Renal cortex interstitium (tissue), 15 donors: ENCODE measurements at places on chromosomes 11 and 22.

DNA sequence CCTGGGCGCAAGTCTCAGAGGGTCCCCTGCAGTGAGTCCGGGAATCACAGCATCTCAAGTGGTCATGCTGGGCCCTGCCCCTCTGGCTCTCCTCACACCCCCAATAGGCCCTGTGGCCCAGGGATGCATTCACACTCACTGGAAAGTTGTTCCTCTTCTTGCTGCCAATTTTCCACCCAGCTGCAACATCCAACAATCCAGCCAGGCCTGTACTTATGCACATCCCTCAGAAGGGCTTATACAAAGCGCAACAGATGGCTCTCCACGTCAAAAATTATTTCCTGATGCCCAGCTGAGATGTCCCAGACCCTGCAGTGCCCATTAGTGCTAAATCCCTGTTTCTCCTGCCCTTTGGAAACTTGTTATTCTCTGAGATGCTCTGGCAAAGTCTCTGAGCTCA lies 407.8 kb upstream of the NARS2 start:
- DNase-seq = no peak

- no peak for DNase-seq
These were observed 14.2 kb upstream of the APOL6 start for GRCh38 chr22:35634015-35634414.

GRCh38 chr22:38467904-38468442 lies at the start of gene KDELR3:
Gene KDELR3 (plus strand): TSS chr22:38468096. CDS start chr22:38468234, 138 bp downstream.
- DNase-seq = no peak

- DNase-seq = no peak
These were observed 59.7 kb upstream of the CHST1 start for GRCh38 chr11:45725121-45725520.

GRCh38 chr11:128302425-128303186 lies 284.8 kb downstream of the ETS1 start:
- no peak for DNase-seq

- no peak for DNase-seq
These were observed 25.4 kb downstream of the SIK3 start for GRCh38 chr11:117072517-117073461.

DNA sequence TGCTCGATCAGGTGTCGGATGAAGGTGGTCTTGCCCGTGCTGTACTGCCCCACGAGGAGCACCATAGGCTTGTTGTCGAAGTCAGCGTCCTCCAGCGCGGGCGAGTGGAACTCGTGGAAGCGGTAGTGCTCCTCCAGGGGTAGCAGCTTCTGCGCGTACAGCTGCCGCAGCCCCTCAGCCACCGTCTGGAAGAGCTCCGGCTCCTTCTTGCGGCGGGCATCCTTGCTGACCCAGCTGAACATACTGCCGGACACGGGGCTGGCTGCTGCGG lies 263 bp downstream of the EHD1 start:
- DNase-seq = no peak

- DNase-seq = no peak
These were observed 22.4 kb downstream of the TRMU start for GRCh38 chr22:46357711-46358520.

DNA sequence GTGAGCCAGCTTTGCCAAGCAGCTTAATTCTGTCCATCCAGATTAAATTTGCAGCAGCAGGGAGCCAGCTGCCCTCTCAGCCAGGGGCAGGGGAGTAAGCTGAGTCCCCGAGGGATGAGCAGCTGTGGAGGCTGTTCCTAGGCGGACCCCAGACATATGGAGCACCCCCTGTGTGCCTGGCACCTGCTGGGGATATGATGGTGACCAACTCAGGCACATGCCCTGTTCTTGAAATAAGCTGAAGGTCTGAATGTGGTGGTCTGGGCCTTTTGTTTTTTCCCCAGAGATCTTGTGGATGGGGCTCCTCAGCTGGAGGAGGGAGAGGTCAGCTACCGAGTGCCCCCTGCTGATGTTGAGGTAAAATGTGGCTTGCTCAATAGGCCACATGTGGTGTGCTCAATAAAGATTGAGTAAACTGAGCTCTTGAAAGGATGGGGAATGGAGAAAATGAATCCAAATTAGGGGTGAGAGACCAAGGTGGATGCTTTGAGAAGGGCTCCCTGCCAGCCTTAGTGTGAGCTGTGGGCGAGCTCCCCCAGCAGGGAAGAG lies 103.3 kb upstream of the NNMT start:
- DNase-seq = no peak

DNA sequence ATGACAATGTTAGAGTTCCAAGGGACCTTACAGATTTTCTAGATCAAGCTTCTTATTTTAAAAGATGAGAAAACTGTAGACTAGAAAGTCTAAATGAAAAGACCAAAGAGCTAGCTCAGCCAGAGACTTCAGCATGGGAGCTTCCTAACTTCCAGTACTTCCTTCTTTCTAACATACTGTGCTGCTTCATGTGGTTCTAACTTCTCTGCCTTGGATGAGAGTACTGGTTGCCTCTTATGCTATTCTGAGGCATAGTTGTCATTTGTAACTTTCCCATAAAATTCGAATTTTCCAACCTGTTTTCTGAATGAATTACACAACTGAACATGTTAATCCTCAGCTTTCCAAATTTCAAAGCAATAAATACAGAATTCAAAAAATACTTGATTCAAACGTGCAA lies 1.8 kb downstream of the MTMR2 start:
- no peak for DNase-seq

DNA sequence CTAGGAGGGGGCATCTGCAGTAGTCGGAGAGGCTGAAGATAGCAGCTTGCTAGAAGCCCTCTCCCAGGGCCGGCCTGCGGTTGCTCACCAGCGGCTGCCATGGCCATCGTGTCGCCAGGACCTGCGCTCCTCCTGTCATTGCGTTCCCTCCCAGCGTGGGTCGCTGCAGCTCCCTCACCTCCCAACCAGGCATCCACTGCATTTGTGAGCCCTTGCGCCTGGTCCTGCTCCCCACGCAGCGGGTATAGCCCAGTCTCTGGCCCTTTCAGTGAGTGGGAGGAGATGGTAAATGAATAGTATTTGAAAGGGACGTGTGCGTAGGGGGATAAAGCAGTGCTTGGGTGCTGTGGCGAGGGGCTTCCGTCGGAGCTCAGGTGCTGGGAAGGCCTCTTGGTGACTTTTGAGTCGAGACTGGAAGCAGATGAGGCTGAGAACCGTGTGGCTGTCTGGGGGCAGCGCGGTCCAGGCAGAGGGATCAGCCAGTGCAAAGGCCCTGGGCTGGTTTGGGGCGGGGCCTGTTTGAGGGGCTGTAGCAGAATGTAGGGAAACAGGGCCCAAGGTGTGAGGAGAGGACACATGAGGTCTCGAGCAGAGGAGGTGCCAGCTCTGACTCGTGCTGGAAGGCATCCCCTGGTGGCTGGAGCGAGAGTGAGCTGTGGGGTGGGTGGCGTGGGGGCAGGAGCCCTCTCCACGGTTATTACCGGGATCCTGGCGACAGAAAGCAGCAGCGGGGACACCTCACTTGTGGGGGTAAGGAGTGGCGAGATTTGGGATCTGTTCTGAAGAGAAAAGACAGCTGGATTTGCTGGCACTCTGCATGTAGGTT lies 39.3 kb downstream of the LRP5 start:
- DNase-seq = no peak

GRCh38 chr11:64564947-64565889 lies 25.8 kb upstream of the SLC22A12 start:
- no peak for DNase-seq

- no peak for DNase-seq
These were observed 30.3 kb upstream of the ABCC8 start for GRCh38 chr11:17506942-17507341.

GRCh38 chr22:42368379-42369249 lies 63.6 kb downstream of the NFAM1 start:
- DNase-seq = no peak

DNA sequence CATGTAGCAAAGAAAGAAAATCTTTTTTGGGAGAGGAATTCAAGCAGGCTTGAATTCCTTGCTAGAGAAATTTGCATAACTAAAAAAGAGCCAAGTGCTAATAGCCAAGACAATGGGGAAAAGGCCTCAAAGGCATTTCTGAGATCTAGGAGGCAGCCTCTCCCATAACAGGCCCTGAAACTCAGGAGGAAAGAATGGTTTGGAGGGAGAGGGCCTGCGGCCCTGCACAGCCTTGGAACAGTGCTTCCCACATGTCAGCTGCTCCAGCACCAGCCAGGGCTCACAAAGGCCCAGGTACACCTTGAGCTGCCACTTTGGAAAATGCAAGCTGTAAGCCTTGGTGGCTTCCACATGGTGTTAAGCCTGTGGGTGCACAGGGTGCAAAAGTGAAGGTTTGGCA lies 55.5 kb upstream of the TSPAN18 start:
- DNase-seq = no peak

DNA sequence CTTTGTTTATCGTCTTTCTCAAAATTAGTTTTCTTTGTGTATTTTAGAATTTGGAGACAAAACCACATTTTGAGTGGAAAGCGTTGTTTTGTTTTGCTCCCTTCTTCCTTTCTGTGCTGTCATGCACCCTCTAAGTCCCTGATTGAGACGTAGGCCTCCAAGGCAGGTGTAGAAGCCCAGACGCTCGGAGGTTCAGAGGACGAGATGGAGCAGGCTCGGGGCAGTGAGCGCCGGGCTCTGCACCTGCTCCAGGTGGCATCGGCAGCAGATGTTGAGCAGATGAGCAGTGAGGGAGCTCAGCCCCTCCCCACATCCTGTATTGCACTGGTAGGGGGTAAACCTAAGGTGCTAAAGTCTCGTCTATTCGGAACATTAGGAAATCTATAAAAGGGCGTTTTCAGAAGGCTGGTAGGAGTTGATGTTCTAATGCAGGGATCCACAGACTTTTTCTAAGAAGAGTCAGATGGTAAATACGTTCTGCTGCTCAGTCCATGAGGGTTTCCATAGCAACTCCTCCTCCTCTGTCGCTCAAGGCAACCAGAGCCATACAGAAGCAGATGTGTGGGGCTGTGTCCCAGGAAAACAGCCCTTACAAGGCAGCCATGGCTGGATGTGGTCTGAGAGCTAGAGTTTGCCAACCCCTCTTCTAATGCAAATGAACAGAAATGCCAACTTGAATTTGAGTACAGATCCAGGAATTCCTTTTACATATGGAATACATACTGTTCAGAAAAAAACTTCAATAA lies 724.2 kb downstream of the BRD1 start:
- no peak for DNase-seq

DNA sequence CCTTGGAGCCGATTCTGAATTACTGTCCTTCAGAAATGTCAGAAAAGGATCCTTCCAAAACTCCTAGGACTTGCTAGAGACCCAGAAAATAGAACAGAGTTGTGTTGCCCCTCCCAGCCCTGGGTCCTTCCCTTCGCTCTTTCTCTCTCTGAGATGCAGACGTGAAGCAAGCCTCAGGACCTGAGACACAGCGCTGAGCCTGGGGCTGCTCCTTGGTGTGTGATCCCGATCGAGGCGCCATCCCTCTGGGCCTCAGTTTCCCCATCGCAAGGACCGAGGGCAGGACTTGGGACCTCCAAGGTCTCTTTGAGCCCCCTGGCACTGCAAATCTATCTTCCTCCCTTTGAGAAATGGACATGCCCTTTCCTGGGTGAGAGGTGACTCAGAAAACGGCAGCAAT lies 533.5 kb downstream of the TBC1D22A start:
- DNase-seq = no peak

GRCh38 chr22:27393371-27393770 lies 408.2 kb downstream of the MN1 start:
- no peak for DNase-seq

DNA sequence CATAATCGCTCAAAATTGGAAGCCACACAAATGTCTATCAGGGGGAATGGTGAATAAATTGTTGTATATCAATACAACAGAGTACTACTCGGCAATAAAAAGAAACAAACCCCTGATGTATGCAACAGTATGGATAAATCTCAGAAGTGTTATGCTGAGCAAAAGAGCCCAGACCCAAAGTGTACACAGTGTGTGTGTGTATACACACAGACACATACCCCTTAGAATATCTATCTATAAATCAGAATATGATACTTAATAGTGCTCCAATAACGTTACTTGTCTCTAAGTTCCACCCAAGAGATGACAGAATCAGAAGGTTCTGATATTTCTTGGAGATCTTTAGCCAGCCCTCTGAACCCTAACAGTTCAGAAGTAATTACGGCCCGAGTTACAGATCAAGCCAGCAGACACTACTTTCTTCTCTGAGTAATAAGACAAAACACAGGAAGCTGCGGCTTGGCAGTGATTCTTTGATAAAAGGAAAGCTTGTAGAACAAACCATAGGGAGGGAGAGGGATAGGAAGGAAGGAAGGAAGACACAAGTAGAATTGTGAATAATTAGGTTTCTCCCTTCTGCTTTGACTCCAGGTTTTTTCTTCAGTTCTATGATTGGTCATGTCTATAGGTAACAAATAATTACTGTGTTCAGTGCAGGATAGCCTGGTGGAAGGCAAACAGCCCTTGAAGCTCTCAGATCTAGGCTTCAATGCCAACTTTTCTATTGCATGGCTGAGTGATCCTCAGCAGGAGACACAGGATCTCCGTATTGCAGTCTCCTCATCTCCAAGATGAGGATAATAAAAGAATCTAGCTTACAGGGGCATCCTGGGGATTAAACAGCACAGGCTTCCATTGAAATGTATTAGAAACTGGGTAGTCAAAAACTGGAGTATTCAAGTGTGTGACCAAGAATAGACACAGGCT lies 75.6 kb upstream of the TEAD1 start:
- DNase-seq = no peak

GRCh38 chr11:29317694-29318093 lies 699.1 kb downstream of the KCNA4 start:
- no peak for DNase-seq

DNA sequence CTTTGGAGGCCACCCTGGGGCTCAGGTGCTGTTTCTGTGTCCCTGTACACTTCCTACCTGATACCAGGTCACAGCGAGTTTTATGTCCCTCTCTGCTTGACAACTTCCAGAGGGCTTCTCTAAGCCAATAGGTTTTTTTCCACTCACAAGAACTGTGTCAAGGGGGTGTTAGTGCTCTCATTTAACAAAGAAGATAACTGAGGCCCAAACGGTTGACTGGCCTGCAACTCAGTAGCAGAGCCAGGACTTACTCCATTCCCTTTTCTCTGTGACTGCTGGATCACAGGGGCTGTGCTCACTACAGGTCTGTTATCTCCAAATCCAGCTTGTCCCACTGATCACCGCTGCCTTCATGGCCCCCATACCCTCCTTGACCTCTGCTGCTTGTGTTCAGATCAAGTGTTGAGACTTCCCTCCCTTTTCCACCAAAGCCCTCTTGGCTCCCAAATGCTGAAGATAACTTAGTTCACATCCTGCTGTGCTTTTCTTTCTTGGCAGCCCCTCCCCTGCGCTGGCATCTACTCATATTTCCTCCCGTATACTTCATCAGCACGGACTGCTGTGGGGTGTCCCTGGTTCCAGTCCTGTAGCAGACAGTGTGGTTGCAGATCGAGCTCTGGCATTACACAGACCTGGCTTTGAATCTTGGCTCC lies 41.3 kb downstream of the POU2F3 start:
- DNase-seq = no peak
